ENCODE measurements at places on chromosomes 12 and 14.
A peak's percentile ranks its signal among the peaks of the same experiment; 100 is the strongest.

DNA sequence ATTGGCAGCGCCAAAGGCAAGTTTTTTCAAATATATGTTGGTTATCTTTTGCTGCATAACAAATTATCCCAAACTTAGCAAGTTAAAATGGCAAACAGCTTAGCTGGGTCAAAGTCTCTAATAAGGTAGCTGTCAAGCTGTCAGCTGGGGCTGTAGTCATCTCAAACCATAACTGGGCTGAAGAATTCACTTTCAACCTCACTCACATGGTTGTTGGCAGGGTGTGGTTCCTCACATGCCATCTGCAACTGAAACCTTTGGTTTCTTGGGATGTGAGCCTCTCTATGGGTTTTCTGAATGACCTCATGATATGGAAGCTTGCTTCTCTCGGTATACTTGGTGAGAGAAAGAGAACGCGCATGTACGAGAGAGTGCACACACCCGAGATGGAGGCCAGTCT lies 125.4 kb downstream of the LRIG3 start:
- no peak for DNase-seq

DNA sequence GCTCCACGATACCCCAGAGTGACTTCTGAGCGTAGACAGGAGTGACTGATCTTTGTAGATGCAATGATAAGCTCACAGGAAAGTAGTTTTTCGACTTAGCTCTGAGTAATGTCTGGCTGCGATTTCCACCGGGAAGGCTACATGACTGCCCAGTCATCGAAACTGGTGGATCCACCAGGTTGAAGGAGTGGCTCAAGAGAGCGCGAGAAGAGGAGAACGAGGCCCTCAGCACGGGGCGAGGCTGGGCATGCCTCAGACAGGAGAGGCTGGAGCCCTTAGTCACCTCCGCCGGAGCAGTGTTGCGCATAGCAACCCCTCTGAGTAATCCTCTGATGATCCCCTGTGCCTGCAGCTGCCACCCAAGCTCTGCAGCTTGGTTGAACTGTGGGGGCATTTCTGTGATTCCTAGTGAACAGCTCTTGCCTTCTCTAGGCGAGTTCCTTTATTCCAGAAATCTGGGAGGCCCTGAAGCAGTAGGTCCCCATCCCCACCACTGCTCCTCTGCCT lies 25.6 kb downstream of the ELK3 start:
- no peak for DNase-seq

DNA sequence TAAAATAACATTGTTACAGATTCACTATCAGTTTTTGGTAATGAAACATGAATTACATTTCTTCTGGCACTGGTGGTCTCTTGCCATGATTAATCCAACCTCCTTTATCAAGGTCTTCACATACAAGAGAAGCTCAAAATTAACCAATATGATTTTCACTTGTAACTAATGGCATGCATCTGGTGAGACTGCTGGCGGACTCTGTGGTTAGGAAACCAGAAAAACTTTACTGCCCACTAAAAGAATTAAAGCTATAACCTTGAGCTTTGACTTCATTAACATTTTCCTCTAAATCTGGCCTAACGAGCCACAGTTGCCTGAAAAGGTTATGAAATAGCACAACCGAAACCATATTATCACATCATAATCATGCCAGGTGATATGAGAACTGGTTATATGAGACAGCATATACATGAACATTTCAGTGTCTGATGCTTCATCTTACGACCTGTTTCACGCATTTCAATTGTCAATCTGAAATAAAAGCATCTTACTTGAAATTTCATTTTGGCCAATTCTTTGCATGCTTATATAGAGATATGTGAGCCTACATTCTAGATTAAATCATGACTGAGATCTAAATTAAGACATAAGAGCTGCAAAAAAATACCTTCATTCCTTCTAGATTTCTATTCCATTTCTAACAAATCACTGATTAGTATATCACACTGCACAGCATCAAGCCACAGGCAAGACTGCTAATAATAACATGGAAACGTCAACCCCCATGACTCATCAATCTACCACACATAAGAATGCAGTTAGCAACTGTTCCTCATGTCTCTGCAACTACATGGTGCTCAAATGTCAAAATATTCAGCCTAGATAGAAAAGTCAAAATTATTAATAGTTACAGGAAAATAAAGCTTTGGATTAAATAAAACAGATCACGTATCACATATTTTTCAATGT lies 89.3 kb downstream of the OSBPL8 start:
- peak; percentile 77 for DNase-seq

GRCh38 chr14:100694579-100695422 lies 31.9 kb upstream of the DLK1 start:
- DNase-seq, result no peak

- DNase-seq, result no peak
Observed at GRCh38 chr12:102314821-102315220, 117.2 kb upstream of the PMCH start.

DNA sequence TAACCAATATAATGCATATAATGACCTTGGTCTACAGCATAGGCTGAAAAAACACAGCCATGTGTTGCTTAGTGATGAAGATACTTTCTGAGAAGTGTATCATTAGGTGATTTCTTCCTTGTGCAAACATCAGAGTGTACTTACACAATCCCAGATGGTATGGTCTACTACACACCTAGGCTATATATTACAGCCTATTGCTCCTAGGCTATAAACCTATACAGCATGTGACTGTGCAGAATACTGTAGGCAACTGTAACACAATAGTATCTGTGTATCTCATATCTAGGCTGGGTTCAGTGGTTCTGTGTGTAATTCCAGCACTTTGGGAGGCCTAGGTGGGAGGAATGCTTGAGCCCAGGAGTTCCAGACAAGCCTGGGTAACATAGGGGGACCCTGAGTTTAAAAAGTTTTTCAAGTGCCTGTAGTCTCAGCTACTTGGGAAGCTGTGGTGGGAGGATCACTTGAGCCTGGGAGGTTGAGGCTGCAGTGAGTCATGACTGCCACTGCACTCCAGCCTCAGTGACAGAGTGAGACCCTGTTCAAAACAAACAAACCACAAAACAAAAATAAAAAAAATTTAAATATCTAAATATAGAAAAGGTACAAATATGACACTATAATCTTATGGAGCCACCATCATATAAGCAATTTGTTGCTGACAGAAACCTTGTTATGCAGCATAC lies 66.6 kb downstream of the GRIP1 start:
- no peak for DNase-seq

GRCh38 chr12:58575256-58575655 lies 345.0 kb downstream of the LRIG3 start:
- DNase-seq, result peak; percentile 3

DNA sequence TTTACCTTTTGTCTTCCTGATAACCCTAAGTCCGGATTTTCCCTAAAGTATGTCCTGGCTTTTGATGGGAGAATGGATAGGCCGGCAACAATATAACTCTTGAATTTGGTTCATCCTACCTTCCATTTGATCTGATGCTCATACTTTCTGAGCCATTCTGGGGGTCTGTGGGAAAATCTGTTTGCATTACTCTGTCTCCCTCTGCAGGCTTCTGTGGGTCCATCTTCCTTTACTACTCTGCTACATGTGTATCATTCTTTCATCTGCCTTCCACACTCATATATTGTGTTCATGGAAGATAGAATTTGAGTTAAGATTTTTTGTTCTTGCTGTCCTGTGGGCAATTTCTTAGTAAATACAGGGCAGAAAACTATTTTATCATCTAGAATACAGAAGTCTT lies 101.5 kb downstream of the NAV3 start:
- DNase-seq, result no peak

DNA sequence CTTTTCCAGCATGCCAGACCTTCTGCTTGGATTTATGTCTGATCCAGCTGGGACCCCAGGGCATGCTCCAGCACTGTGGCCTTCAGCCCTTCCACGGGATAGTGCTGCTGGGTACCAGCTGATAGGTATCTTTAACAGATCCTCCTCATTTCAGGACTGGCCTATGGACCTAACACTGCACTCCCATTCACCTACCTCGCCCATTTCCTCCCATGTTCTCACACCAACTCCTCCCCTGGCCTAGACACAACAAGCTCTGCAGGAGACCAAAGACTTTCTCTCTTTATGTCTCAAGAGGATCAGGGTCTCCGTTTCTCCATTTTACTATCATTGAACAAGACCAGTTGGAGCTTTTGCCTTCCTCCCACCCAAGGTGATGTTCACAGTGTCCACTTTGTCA lies 140.0 kb upstream of the TMCC3 start:
- no peak for DNase-seq

DNA sequence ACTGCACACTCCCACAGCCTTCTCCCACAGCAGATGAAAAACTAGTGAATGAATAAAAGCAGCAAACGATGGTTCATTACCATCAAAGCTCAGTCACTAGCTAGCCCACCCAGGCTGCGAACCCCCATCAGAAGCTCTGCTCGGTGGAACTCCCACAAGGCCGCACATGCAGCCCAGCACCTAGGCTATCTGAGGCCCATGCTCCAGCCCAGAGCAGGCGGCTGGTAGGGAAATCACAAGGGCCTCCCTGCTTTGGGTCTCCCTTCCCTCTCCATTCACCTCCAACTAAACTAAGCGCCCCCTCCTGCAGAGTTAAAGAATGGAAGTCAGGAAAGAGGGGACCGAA lies 69.0 kb downstream of the ITPK1 start:
- no peak for DNase-seq

DNA sequence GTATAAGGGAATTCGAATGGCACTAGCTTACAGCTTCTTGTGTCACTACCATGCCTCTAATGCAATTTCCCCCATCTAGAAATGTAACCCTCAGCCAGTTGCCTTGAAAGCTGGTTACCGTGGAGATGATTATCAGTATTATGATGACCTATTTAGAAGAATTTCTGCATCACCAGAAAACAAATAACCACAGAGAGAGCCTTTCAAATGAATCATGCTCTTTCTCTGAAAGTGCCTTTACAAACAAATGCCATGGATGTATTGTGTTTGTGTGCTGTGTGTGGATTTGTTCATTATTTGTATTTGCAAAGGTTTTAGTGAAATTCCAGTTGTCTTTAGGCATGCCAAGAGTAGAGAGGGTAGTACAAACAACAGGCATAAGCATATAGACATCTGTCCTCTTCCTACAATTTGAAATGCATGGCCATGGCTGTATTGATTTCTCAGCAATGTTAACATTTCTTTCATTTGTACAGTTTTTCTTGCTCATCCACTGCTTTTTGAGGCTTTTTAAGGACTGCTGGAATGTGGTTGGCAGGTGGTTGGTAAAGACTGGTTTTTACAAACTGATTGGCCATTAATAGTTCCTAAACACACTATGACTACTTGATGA lies 266.5 kb downstream of the PAWR start:
- no peak for DNase-seq

- no peak for DNase-seq
Observed at GRCh38 chr14:104640681-104641080, 36.1 kb upstream of the TMEM179 start.

DNA sequence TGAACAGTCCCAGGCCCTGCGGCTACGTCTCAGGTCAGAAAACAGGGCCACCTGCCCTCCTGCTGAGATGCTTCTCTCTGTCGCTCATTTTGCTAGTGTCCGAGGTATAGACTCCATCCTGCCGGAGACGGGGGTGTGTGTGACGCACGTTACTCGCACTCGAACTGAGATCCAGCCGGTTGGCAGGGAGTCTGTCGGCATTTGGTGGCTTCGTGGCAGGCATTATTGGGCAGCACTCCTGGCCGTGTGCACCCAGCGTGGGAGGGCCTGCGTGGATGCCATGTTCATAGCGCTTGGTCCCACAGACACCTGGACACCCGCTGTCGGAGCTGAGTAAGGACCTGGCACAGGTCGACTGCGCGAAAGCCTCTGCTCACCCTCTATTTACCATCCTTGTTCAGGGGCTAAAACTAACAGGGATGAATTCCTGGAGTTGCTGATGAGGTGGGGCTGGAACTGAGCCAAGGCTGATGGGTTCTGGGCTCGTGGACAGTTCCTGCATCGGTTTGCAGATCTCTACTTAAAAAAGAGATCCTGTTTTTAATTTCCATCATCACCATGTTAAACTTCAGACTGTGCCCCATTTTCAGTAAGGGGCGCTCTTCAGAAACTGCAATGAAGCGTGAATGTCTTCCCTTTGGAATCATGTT lies 28.6 kb downstream of the AACS start:
- DNase-seq, result no peak

DNA sequence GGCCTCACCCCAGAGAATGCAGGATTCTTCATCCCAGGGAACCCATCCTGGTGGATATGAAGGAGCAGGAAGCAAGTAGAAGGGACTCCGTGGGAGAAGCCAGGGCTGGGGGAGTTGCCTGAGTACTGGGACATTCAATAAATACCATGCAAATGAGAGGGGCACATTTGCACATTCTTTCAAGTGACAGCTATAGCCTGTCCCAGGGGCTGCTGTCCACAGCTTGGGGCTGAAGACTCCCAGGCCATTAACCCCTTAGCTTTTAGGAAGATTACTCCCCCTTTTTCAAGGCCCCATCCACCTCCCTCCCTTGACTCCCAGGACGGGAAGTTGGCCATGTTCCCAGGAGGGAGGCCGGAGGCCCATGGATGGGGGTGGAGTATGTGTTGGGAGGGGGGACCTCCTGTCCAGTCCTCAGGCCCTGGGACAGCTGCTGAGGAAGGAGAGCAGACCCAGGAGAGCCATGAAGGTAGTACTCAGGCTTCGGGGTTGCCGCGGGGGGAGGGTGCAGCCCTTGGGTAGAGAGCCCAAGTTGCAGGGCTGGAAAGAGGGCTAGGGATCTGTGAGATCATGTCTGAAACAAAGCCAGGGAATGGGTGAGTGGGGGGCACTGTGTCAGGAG lies 974 bp upstream of the TNS2 start:
- DNase-seq, result no peak

DNA sequence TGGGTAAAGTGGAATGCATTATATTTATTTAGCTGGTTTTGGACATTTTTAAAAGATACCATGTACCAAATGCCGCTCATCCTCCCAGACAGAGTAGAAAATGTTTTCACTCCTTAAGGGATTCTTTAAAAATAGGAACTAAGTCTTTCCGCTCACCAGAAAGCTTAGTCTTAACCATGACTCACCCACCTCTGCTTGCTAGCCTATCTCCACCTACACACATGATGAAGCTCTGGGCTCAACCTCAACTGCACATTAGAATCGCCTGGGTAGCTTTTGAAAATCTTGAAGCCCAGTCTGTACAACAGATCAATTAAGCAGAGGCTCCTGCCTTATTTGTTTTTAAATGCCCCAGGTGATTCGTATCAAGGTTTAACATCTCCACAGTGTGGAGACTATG lies 260.5 kb downstream of the NEDD1 start:
- peak; percentile 4 for DNase-seq

DNA sequence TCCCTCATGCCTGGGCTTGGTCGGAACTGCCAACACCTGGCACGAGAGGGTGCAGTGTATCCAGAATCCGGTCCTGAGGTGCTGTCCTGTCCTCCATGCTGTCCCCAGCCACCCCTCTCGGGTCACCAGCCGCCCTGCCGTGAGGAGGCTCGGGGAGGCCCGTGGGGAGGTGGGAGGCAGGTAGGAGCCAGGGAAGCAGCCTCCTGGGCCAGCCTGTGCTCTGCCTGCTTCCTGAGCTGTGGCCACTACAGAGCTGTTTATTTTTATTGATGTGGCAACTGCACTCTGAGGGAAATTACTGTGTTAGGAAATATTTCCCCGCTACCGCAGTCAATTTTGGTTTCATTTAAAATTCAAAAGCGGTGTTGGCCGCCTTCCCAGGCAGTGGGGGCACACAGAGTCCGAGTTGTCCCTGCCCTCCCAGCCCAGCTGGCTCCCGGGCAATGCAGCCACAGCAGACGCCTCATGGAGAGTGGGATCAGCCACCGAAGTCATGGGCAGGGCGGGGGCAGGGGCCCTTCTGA lies 18.3 kb downstream of the NOC4L start:
- peak; percentile 30 for DNase-seq
